ENCODE measurements at places on chromosomes 1 and 21.

GRCh38 chr1:119711804-119712341 is at the start of gene PHGDH:
Gene PHGDH (plus strand): TSS chr1:119711934. CDS start chr1:119712023, 89 bp downstream.
- DNase-seq, result peak; percentile 94

- no peak for DNase-seq
Measured at GRCh38 chr1:107415241-107415640, 274.4 kb downstream of the NTNG1 start.

GRCh38 chr1:95181096-95181495 is 52.9 kb upstream of the RWDD3 start:
- DNase-seq, result no peak

DNA sequence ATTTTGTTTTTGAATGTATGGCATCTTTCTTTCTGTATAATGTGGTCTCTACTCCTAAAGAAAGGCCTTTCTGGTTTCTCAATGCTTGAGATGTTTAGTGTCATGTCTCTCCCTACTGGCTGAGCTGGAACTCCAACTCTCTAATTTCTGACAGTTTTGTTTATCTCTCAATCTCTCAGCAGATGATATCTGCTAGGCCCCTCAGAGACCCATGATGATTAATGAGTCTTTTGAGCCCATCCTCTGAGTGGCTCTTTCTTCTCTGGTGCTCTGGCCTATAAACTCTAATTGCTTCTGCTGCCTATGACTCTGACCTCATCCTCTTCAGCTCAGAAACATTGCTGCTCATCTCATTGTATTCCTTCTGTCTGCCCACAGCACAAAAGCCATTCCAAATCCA is 46.6 kb downstream of the CRB1 start:
- DNase-seq, result peak; percentile 30

DNA sequence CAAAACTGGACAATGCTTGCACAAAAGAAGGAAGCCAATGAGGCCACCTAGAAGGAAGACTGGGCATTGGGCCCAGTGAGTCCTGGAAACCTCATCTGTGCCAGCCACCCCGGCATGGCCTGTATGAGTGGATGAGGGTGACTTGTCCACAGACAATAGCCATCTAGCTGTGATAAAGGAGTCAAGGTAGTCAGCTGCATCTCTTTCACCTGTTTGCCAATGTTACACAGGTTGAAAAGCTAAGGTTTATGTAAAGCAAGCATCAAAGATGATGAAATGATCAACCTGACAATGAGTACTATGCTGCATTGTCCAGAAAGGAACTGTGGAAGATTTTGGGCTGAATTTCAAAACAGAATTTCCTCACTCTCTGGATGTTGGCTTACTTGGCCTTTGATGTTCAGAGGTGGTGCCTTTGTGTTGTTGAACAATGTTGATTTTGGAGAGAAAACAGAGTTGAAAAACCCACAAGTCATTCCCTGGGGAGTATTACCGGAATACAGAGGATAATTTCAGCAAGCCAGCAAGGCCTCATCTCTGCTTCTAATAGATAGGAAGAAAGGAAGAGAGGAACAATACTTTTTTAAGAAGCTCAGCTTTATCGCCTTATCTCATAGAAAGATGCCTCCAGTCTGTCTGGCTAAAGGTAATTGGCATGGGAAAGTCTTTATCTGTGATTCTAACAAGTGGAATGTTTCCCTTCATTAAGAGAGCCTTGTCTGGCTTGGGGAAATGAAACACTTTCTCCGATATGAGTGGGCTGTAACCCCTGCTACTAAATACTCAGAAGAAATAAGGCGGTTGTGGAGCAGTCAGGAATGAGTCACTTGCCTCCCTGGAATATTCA is 11.4 kb upstream of the SELE start:
- DNase-seq, result peak; percentile 41

DNA sequence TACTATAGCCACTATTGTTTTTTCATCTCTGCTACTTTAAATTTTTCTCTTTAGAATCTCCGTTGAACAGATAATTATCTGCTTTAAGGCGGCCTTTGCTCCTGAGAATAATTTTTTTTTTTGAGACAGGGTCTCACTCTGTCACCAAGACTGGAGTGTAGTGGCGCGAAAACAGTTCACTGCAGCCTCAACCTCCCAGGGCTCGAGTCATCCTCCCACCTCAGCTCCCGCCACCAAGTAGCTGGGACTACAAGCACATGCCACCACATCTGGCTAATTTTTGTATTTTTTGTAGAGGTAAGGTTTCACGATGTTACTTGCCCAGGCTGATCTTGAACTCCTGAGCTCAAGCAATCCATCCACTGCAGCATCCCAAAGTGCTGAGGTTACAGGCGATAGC is 28.6 kb downstream of the TRIT1 start:
- DNase-seq, result no peak

DNA sequence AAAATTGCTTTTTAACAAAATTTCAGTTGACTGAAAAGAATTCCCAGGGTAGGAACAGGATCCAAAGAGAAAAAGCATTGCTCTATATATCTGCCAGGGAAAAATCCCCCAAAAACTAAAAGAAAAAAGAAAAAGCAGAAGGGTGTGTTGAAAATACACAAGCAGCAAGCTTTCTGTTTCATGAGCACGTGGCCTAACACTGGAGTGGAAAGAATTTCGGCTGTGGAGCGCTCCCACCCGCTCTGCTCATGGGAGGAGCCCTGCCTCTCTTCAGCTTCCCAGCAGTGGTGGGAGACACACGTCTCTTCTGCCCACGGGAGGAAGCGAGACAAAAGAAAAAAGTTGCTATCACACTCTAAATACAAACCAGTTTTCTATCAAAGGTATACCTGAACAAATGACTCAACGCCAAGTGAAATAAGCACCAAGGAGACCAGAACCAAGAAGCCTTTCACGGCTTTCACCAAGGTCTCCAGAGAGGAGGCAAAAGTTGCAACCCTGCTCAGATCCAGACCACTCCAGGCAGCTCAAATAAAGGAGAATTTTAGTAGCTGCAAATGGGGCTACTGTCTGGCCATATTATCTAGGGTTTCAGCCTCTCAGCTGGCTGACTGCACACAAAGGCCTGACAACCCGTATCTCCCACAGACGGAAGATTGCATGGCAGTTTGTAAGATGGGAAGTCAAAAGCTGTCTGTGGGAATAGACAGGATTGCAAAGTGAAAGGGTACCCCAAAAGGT is 29.5 kb upstream of the ZNF496 start:
- DNase-seq, result no peak

- DNase-seq, result peak; percentile 43
Measured at GRCh38 chr1:20100632-20101355, 18.5 kb downstream of the PLA2G2D start.

- no peak for DNase-seq
Measured at GRCh38 chr1:3268281-3268680, 186.2 kb upstream of the ARHGEF16 start.

Data from fibroblast of skin of right biceps (primary cell).